Left lung (tissue), 14 donors: ENCODE measurements at places on chromosomes 1 and 21. TPM values are rescaled to one million over a fixed set of nuclear protein-coding genes. Genes with fewer than 3 reads are reported as not detected.
A peak's percentile ranks its signal among the peaks of the same experiment; 100 is the strongest.

GRCh38 chr21:39182484-39183271 is 573 bp downstream of the PSMG1 start:
- no peak for DNase-seq

GRCh38 chr21:25039461-25040380 is 567.6 kb downstream of the MRPL39 start:
- DNase-seq: peak; percentile 27

Gene FCGR2B
- 24.1 TPM for total RNA-seq

GRCh38 chr1:119453021-119453420 is 38.1 kb downstream of the HSD3B2 start:
- no peak for DNase-seq

GRCh38 chr1:119735217-119735616 is 23.5 kb downstream of the PHGDH start:
- no peak for DNase-seq

DNA sequence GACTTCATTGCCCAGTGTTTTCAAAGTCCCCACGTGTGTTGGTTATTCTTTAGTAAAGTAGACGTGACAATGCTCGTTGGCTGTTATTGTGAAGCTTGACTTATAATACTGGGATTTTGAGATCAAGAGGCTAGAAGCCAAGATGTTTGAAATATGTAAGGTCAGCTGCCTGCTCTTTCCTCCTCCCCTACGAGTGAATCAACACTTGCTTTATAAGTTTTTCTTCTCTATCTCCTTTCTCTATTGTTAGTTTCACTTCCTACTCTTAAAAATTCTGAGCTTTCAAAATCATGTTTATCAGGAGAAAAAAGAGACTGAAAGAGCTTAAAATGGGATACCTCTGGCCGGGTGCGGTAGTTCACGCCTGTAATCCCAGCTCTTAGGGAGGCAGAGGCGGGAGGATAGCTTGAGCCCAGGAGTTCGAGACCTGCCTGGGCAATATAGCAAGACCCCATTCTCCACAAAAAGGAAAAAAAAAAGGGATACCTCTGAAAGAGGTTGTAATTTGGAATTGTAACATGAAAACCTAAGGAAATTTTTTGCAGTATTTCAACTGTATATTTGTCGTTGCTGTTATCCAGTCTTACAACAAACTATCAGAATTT is 72.0 kb downstream of the EPB41 start:
- DNase-seq: no peak

Gene C1orf56
- total RNA-seq: 3.9 TPM

GRCh38 chr1:45243476-45244343 is 37.3 kb upstream of the ZSWIM5 start:
- DNase-seq: no peak

DNA sequence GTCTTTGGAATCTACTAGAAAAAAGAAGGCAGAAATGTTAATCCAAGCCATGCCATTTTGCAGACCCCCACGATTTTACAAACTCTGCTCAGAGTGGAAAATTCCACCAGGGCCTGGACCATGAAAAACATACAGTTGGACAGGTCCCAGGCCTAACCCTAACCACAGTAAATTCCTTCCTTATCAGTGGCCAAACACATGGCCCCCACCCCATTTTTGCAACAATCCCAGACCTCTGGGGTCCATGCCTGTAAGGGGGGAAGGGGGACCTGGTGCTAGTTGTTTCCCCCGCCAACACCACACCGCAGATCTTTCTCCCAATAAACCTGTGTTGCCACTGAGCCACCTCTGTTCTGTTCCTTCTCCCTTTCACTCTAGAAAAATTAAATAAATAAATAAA is 1352.7 kb downstream of the AMY1C start:
- DNase-seq: no peak

DNA sequence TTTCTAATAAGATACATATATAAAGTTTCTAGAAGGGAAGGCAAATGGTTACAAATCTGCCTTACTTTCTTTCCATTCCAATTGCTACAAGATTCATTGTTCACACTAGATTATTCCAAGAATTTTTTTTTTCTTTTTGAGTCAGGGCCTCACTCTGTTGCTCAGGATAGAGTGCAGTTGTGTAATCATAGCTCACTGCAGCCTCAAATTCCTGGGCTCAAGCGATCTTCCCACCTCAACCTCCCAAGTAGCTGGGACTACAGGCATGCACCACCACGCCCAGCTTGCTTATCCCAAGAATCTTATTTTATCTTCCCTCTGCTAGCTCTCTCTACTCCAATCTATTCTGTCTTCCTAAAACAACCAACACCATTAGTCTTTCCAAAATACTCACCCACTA is 81.8 kb downstream of the KIAA0319L start:
- no peak for DNase-seq

Gene TMEM52
- total RNA-seq: 1.2 TPM

GRCh38 chr1:228010921-228011320 is 4.1 kb downstream of the WNT3A start:
- DNase-seq: no peak

DNA sequence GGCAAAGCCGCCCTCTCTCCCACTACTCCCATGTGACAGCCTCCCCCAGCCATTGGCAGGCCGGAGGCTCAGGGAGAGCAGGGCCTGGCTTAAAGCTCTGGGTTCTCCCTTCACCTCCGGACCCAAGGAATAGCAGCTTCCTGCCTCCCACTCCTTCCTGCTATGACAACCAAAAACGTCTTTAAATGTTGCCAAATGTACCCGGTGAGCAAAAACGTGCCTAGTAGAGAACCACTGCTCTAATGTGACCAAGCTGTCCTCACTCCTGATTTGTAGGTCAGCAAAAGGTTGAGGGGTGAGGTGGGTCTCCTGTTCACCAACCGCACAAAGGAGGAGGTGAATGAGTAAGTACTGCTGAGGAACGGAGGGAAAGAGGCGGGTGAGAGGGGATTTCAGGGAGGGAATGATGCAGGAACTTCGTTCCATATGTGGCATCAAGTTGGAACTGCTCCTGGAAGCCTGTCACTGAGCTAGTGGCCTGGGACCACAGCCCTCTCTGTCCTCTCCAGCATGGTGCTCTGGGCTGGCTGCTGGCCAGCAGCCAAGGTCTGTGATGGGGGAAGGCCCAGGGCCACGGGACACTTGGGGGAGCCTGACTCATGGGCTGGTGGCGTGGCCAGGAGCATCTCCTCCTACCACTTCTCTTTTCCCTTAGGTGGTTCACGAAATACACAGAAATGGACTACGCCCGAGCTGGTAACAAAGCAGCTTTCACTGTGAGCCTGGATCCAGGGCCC is 5.7 kb downstream of the MRTO4 start:
- no peak for DNase-seq

GRCh38 chr1:208216806-208217205 is 27.4 kb downstream of the PLXNA2 start:
- DNase-seq: no peak

GRCh38 chr1:12649971-12650421 is 6.1 kb downstream of the AADACL4 start:
- peak; percentile 30 for DNase-seq

GRCh38 chr1:42211224-42211623 is 46.7 kb upstream of the GUCA2A start:
- no peak for DNase-seq

- no peak for DNase-seq
Measured at GRCh38 chr1:221994274-221994698, 252.4 kb upstream of the DUSP10 start.

- no peak for DNase-seq
Measured at GRCh38 chr1:212760126-212760823, 31.3 kb downstream of the NSL1 start.

Gene SPRR5
- not detected for total RNA-seq

Gene RNF186
- total RNA-seq: not detected

Gene ZNF593OS
- total RNA-seq: not detected

- DNase-seq: no peak
Measured at GRCh38 chr21:16587681-16588375, 858.0 kb downstream of the USP25 start.

GRCh38 chr21:14833241-14833640 is 231.6 kb downstream of the NRIP1 start:
- DNase-seq: no peak

Gene ZBTB8B
- 0.03 TPM for total RNA-seq

Gene HES3
- total RNA-seq: not detected

Gene DMRTA2
- total RNA-seq: not detected

Gene NMNAT1
- total RNA-seq: 11.7 TPM

GRCh38 chr1:172929006-172929405 is 121.7 kb downstream of the TNFSF18 start:
- no peak for DNase-seq

GRCh38 chr1:165988817-165989216 is 161.4 kb downstream of the UCK2 start:
- DNase-seq: no peak

- no peak for DNase-seq
Measured at GRCh38 chr1:236471653-236472052, 52.1 kb upstream of the LGALS8 start.

Gene ADAMTS1
- 54.2 TPM for total RNA-seq

GRCh38 chr1:25729790-25730644 is 70.0 kb upstream of the SELENON start:
- DNase-seq: no peak

DNA sequence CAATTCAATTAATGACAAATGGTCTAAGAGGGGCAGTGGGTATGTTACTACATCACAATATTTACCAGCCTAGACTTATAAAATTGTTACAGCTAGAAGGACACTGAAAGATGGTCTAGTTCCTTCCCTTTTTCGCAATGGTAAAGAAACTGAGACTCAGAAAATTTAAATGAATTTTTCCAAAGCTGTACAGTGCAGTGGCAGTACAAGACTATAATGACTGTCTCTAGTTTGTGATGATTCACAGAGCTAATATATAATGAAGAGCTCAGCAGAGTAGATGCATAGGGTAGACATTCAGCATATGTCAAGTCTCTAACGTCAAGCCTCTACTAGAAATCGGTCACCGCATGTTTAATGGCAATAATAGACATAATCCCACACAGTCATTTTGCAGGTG is 4.6 kb downstream of the PLPP3 start:
- no peak for DNase-seq

- DNase-seq: peak; percentile 46
Measured at GRCh38 chr1:6832531-6833188, 47.4 kb downstream of the CAMTA1 start.

Gene HSD3B2
- total RNA-seq: not detected

Gene OR14C36
- total RNA-seq: not detected

Gene THEM5
- not detected for total RNA-seq

GRCh38 chr1:12148958-12149790 is 17.6 kb upstream of the TNFRSF1B start:
- DNase-seq: no peak

Gene NBPF20
- total RNA-seq: 4.3 TPM

GRCh38 chr1:97089173-97089572 is 367.6 kb downstream of the PTBP2 start:
- no peak for DNase-seq

DNA sequence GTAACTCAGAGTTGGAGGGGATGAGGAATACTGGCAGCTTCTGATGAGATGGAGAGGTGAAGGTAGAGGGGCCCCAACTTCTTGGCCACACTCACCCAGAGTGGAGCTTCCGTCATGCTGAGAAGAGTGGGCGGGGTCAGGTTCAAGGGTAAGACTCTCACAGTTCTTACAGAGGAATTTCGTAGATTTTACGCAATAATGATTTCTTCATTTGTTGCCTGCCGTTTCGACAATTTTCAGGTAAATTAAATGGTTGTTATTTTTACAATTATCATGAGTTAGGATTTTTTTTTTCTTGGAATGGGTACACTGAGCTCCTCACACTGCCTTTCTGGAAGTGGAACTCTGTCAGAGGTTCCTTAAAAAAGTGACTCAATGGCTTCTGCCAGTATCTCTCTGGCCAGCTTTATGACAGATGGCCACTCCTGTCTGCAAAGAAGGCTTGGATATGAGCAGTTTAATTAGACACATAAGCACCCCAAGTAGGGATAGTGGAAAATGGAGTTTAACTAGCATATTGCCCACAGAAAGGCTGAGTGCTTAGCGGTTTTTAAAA is 13.8 kb upstream of the NLRP3 start:
- DNase-seq: no peak

GRCh38 chr1:37673920-37674319 is 18.4 kb upstream of the CDCA8 start:
- DNase-seq: no peak
